Mammary epithelial cell (primary cell): ENCODE measurements at places on chromosomes 12 and 14. TPM values are rescaled to one million over a fixed set of nuclear protein-coding genes. Genes with fewer than 3 reads are reported as not detected.

Gene KRT80
- total RNA-seq: 1.1 and 1.8 TPM in 2 replicates

Gene DIO3
- not detected for total RNA-seq

Gene LGR5
- 0.33 TPM for total RNA-seq

Gene SLC6A15
- 26.7 TPM for total RNA-seq

Gene PPP1CC
- 80.3 and 116 TPM in 2 replicates for total RNA-seq

Gene KIF21A
- 43.0 and 50.9 TPM in 2 replicates for total RNA-seq

Gene RERGL
- total RNA-seq: 0.83 TPM

Gene BCL2L14
- not detected for total RNA-seq

Gene CEBPE
- not detected in 2 replicates for total RNA-seq

Gene OR6C2
- total RNA-seq: not detected in 2 replicates

Gene HVCN1
- total RNA-seq: 0.33 TPM

Gene GSG1
- not detected for total RNA-seq

Gene TMEM132C
- not detected for total RNA-seq
